Stimulated activated CD4-positive, alpha-beta T cell treated with anti-CD3 and anti-CD28 coated beads, Interleukin-1b, Interleukin-23, amount 100 ng/mL, for 1 hour (primary cell): ENCODE measurements at places on chromosomes 16 and 17.

- no peak for DNase-seq
Observed at GRCh38 chr17:74568106-74568873, 981 bp upstream of the CD300H start.

GRCh38 chr17:71003736-71004135, 834.4 kb downstream of the KCNJ2 start:
- DNase-seq, result no peak

DNA sequence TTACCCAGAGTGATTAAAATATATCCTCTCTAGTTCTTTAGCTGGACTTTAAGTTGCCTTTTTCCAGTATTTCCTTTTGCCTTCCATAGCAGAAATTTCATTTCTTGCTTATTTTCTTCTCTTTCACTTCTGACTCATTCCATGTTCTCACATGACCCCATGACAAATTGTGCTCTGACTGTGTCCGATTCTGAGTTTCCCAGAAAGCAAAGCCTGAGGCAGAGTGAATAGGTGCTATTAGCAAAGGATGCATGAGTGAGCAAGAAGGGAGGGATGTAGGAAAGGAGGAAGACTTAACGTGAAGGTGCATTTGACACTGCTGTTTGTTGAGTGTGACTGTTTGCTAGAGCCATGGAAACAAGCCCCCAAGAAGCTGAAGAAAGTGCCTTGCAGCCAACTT, 82.6 kb upstream of the CNTNAP4 start:
- DNase-seq, result no peak

DNA sequence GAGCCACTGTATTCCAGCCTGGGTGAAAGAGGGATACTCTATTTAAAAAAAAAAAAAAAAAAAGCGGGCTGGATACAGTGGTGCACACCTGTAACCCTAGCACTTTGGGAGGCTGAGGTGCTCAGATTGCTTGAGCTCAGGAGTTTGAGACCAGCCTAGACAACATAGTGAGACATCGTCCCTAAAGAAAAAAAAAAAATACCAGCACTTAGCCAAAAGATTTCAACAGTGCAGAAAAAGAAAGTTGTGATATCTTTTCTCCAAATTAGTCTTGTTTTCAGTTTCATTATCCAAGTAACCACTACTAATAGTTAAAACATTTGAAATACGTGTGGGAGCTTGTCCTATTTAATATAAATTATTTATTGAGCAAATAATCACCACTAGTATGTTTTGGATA, 48.7 kb downstream of the TENT4B start:
- no peak for DNase-seq

DNA sequence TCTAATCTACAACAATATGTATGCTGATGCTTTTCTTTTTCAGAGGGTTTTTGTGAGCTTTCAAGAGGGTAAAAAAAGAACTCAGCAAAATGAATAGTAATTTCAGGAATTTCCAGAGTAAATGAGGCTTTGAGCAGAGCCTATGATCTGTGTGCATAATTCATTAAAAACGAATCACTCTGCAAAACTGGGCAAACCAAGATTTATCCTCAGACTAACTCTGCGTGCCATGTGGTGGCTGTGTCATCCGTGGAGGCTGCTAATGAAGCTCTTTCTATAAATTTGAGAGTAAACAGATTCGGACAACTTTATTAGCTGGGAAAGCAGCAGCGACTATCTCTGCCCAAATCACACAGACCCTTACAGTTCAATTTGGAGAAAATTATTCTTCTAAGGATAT, 83.8 kb downstream of the FOXL1 start:
- DNase-seq, result no peak

- DNase-seq, result no peak
Observed at GRCh38 chr17:17433000-17433703, 43.6 kb upstream of the MED9 start.

DNA sequence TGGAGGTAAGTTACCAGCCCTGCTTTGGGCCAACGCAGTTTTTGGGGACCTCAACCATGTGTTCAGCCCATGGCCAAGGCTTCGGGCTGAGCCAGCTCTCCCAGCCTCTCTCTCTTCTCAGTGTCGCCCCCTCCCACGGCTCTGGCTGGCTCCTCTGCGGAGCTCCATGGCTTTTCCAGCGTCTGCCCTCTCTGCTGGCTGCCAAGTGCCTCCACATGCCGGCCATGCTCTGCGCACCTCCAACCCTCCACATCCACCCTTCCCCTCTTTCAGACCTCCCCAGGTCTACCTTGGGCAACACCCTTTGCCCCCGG, 23.2 kb downstream of the COTL1 start:
- DNase-seq, result no peak

GRCh38 chr16:84003038-84003437, 35.0 kb downstream of the NECAB2 start:
- no peak for DNase-seq

DNA sequence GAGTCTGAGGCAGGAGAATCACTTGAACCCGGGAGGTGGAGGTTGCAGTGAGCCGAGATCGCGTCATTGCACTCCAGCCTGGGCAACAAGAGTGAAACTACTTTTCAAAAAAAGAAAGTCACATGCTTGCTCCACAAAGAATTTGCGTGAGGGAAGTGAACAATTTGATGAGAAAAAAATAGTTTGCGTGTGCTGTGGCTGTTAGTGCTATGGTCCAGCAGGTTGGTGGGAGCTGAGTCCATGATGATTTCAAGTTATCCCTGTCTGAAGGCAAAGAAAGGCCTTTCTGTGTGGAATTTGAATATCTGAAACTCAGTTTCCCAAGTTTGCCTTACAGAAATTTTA, 21.0 kb downstream of the PRCD start:
- DNase-seq, result no peak

DNA sequence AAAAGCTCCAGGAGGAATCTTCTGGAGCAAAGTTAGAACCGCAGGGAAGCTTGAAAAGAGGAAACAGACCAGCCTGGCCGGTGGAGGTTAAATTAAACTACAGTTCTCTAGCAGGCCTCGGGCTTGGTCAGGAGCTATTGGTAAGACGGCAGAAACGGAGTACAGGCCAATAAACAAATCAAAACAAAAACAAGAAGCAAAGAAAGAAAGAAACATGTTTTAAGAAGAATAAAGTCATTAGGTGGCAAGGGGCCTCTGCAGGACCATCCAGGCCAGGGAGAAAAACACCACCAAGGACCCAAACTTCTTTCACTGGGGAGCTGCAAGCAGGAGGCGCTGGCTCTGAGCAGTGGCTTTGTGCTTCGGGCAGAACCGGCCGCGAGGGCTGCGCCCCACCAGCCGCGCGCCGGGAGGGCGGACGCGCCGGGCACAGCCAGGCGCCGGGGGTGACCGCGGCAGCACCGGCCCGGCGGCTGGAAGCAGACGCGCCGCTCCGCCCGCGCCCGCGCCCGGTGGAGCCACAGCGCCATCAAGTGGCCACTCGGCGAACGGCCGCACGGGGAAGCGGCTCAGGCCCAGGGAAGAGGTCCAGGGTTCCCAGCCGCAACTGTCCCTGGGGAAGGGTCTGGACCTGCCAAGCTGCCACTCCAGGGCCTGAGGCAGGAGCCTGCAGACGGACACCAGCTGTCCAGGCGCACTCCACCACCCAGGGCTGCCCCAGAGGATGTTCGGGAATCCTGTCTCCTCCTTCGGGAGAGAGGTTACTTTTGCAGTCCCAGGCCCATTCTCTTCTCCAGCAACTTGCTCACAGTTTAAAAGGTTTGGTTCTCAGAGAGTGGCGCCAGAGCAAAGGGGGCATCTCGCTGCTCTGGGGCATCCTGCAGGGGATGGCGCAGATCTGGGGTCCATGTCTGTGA, 419.4 kb downstream of the SOX9 start:
- peak; percentile 38 for DNase-seq

- no peak for DNase-seq
Observed at GRCh38 chr16:12060751-12061150, 84.2 kb downstream of the SNX29 start.

GRCh38 chr16:85943711-85944110, 44.7 kb downstream of the IRF8 start:
- DNase-seq, result no peak

DNA sequence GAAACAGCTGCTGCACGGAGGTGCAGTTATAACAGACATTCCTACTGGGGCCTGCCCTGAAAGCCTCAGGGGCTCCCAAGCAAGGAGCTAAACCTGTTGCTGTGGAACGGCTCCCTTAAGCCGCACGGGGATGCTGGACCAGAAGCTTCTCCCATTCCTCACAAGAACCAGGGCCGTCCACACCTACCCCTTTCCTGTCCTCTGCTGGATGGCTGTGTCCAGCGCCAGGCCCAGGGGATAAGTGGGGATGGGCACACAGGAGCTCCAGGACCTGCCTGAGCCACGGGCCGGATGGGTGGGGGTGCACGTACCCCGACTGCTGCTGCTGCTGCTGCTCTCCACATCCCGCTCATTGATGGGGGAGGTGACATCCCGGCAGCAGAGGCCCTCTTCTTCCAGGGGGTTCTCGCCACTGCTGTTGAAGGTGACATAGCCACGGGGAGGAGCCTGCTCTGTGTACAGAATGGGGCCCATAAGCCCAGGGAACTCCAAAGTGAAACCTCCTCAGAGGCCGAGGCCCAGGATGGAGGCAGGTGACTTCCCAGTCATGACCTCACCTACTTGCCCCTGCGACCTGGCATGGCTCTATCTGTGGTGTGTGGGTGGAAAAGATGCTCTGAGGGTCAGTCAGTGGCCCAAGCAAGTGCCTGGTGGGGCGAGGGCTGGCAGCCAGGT, 8.6 kb downstream of the NUDT16L1 start:
- no peak for DNase-seq

DNA sequence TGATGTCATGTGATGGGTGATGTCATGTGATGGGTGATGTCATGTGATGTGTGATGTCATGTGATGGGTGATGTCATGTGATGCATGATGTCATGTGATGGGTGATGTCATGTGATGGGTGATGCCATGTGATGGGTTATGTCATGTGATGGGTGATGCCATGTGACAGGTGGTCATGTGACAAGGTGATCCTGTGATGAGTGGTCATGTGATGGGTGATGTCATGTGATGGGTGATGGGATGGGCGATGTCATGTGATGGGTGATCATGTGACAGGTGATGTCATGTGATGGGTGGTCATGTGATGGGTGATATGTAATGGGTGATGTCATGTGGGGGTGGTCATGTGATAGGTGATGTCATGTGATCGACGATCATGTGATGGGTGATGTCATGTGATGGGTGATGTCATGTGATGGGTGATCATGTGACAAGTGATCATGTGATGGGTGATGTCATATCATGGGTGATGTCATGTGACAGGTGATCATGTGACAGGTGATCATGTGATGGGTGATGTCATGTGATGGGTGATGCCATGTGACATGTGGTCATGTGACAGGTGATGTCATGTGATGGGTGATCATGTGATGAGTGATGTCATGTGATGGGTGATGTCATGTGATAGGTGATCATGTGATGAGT, 17.2 kb downstream of the CD300LB start:
- no peak for DNase-seq

- no peak for DNase-seq
Observed at GRCh38 chr16:51872524-51872923, 674.4 kb downstream of the TOX3 start.

DNA sequence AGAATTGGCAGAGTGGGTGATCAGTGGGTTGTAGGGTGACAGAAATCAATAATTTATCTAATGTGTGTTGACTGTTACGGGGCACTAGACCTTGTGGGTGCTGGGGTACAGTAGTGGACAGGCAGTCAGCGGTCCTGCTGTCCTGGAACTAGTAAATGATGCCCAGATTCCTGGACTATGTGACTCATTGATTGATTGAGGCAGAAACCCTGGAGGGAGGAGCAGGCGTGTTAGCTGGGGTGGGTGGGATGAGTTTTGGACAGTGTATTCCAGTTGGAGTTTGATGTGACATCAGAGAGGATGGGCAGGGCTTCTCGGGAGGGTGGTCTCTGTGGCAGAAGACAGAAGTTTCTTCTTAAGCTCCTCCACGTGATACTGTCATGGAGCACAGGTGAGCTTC, 24.4 kb downstream of the PRMT7 start:
- DNase-seq, result no peak

DNA sequence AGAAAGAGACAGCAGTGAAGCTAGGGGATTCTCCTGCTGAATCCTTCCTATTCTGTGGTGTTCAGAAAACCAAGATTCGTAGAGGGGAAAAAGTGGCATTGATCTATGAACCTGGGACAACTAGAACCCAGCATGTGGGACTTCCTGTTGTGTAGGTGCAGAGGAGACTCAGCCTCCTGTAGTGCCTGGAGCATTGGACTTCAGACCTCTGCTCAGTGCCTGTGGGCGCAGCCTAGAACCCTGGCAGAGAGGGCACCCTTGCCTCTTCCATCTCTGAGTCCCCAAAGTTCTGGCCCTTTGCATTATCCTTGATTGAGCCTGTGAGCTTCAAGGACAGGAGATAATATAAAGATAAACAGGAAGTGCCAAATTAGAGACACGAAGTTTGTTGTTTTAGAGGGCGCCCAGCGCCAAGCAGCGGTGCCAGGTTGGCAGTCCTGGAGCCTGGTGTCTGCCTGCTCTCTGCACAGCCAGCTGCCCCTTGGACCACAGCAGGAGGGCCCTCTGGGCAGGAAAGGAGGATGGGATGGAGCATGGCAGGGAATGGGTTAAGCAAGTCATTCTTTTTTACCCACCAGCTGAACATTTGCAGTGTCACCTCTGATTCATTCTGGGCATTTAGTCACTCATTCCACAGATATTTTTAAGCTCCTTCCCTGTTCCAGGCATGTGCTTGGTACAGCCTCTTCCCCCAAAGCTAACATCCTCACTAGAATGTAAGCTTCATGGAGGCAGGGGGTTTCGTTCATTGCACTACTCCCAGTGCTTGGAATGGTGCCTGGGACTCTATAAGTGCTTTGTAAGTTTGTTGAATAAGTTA, 11.9 kb upstream of the SP6 start:
- no peak for DNase-seq

DNA sequence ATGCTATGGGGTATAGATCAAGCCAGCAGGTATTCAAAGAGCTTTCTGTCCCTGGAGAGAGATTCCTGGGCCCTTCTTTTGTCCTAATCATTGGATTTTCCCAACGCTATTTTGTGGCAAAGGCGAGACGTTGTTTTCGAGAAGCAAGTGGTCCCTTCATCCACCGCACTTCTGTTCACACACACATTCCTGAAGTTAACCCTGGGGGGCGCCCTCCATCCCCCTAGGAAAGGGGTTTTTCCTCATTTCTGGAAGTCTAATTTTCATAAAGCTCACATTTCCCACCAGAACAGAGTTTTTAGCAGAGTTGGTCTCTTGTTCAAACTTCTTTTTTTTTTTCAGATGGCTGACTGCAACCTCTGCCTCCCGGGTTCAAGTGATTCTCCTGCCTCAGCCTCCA, 11.9 kb downstream of the SCGB1C2 start:
- DNase-seq, result no peak

- no peak for DNase-seq
Observed at GRCh38 chr16:351804-352520, 561 bp downstream of the AXIN1 start.

- DNase-seq, result no peak
Observed at GRCh38 chr16:84054271-84054670, 11.7 kb upstream of the SLC38A8 start.
